ENCODE measurements at places on chromosomes 1 and 21.

DNA sequence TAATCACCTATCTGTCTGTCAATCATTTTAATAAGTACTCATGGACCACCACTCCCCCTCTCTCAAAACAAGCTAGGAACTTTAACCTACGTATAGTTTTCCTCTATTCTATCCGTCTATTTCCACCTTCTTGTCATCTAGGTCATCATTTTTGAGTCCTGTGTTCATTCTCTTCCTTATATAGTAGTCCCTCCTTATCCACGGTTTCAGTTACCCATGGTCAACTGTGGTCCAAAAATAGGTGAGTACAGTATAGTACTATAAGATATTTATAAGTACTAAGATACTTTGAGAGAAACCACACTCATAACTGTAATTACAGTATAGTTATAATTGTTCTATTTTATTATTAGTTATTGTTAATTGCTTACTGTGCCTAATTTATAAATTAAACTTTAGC is 7.5 kb downstream of the PKN2 start:
- DNase-seq = no peak

DNA sequence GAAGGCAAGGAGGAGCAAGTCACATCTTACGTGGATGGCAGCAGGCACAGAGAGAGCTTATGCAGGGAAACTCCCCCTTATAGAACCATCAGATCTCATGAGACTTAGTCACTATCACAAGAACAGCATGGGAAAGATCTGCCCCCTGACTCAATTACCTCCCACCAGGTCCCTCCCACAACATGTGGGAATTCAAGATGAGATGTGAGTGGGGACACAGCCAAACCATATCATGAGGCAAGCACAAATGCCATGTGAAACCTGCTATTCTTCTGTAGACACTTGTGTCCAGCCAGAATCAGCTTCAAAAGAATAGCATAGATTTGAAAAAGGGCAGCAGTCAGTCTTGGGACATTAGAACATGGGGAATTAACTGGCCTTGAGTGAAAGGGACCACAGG is 32.2 kb upstream of the UBE2U start:
- DNase-seq = no peak

GRCh38 chr21:10641107-10641506 is 119.7 kb downstream of the TPTE start:
- DNase-seq = no peak

DNA sequence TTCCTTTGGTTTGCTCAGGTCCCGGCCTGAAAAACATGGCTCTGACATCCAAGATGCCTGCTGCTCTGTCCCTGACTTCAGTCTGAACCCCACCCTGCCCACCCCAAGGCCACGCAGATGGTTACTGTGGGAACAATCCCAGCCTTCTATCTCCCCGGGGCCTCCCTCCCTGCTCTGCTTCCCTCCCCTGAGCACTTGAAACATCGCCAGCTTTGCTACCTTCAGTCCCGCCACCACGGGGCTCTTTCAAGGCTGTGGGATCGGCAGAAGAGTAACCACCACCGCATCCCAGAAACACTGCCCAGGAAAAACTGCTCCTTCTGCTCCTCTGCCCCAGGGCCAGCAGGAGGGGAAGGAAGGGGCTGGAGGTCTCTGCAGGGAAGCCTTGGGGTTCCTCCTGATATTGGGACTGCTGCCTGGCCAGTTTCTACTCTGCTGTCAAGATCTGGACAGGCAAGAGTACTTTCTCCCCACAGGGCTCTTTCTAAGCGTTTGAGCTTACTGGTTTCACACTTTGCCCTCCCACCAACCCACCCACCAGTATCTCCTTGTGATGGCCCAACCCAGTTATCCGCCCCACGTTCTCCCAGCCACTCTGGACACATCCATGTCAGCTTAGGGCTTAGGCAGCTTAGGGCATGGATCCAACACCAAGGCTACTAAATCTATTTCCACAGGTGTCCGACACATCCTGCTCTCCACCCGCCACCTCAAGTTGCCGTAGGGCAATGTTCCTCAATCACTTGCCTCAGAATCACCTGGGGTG is 8.4 kb downstream of the ETNK2 start:
- DNase-seq = no peak

DNA sequence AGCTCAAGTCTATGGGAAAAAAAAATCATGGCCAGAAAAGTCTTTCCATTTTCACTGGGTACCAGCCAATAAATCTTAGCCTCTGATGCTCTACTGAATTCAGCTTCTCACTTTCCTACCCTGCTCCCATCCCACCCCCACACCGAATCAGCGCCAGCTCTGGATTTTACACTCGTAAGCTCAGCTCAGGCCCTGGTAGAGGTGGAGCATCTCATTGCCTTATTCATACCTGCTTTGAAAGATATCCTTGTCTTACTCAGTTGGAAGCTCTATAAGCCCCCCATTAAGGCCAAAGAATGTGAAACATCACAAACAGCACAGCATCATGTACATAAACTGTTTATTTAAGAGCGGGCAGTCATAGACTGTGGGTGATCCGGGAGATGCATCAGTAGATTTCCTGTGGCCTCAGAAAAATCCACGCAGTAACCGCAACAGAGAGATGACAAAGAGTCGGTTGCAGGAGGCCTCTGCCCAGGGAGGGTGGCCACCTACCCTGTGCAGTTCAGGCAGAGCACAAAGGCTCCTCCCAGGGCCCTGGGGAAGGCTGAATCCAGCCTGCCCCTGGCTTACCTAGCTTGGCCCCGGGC is 36.4 kb upstream of the ETS2 start:
- DNase-seq = peak; percentile 76

- DNase-seq = peak; percentile 73
Observed at GRCh38 chr1:54377040-54377691, 29.0 kb downstream of the SSBP3 start.

DNA sequence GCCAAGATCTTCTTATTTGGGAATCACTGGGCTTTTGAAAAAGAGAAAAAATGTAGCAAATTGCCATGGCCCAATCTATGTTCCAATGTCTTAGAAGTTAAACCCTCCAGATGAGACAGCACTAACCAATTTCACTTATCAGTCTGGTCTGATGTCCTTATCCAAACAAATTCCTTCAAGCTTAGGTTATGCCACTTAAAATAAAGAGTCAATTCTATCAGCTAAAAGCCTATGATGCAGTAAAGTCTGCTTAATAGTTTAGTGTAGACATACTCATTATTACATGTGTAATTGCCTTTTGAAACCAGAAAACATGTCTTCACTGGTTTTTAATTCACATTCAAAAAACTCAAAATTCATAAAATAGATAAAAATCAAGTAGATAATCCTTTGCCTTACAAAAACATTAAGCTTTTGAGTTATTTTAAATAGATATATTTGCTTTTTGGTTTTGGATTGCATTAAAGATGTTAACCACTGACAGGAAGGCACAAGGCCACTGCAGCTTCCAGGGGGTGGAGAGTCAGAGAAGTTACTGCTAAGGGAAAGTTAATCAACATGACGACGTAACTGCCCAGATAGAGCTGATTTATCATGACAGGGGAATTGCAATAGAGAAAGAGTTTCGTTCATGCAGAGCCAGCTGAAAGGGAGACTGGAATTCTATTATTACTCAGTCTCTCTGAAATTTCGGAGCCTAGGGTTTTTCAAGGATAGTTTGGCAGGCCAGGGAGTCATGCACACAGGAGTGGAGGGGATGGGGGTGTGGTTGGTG is 106.1 kb downstream of the MAP3K21 start:
- peak; percentile 13 for DNase-seq

GRCh38 chr1:24206516-24207394 is 19.7 kb upstream of the IFNLR1 start:
- DNase-seq = no peak

- DNase-seq = no peak
Observed at GRCh38 chr1:212981025-212981495, 30.7 kb downstream of the VASH2 start.

- DNase-seq = no peak
Observed at GRCh38 chr1:30130099-30130498, 593.3 kb downstream of the MATN1 start.

DNA sequence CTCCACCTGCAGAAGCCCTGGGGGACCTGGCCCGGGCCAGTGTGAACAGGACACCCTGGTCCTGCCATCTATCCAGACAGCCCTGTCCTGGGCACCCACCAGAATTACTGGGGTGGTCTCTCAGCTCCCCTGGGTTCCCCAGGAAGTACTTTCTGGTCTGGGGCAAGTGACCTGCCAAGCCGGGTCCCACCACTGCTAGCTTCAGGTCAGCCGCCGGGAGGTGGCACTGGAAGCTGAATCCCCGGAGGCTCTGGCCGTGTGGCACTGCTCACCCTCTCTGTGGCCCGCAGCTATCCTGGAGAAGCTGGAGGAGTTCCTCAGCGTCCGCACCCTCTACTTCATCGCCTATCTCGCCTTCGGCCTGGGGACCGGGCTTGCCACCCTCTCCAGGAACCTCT is 21.3 kb downstream of the SLC45A1 start:
- no peak for DNase-seq

GRCh38 chr1:160354388-160354985 is 11.3 kb downstream of the NCSTN start:
- DNase-seq = peak; percentile 31

DNA sequence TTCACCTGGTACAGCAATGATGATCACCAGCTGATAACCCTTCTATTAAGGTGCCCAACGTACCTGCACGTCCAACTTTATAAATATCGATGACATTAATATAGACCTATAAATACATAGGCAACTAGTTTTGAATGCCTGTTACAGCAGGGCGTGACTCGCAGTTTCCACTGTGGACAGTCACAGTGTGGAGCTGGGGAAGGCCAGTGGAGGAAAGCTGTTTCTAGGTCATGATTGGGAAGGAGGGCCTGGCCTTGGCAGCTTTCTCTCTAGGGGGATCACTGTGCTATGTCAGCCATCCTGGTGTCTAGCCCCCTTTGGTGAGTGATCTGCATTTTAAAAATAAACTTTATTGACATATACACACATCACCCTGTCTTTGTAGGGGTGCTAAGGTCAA is 4.4 kb upstream of the PRDM15 start:
- no peak for DNase-seq

DNA sequence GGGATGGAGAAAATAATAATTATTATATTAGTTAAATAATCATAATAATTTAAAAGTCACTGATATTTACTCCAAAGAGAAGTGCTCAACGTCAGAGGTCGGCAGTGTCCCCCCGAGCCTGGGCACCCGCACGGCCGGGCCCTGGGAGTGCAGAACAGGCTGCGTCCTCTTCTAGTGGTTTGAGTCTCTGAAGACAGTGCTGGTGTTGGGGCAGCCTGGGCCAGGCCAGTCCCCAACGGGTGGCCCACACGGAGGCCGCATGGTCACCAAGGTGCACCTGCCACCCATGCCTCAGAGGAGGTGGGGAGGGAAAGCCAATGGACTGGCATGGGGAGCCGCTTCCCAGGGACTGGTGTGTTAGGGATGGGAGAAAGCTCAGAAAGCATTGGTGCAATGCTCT is 27.3 kb downstream of the WNT9A start:
- DNase-seq = no peak

GRCh38 chr1:222928212-222928611 is 113.4 kb downstream of the DISP1 start:
- peak; percentile 53 for DNase-seq

DNA sequence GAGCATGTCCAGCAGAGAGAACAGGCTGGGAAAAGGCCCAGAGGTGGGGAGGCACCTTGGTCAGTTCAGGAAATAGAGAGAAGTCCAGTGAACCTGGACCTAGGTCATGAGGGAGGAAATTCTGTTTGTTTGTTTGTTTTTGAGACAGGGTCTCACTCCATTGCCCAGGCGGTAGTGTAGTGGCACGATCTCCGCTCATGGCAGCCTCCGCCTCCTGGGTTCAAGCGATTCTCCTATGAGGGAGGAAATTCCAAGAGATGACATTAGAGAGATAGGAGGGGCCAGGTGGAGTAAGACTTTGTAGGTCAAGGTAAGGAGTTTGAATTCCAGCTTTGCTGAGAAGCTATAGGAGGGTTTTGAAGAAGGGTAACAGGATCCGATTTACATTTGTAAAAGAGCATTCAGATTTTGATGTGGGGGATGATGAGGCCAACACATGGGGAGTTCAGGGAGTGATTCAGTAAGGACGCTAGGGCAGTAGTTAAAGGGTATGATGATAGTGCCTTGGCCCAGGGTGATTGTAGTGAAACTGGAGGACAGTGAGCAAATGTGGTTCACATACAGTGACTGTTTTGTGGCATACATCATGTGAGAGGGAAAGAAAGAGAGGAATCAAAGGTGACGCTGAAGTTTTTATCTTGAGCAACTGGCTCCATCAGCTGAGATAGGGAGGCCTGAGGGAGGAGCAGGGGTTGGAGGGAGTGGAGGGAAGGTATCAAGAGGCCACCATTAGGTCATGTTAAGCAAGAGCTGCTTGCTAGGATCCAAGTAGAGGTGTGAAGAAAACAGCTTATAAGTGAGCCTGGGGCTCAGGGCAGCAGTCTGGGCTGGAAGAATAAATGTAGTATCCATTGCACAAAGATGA is 8.3 kb upstream of the TRABD2B start:
- DNase-seq = no peak

- no peak for DNase-seq
Observed at GRCh38 chr1:220430586-220430985, 97.3 kb upstream of the MARK1 start.

- DNase-seq = no peak
Observed at GRCh38 chr1:228210076-228210651, 2.3 kb downstream of the OBSCN start.

GRCh38 chr21:21730512-21730911 is 732.3 kb downstream of the NCAM2 start:
- peak; percentile 72 for DNase-seq

- peak; percentile 67 for DNase-seq
Observed at GRCh38 chr1:53572065-53572814, 113.0 kb downstream of the DMRTB1 start.

- no peak for DNase-seq
Observed at GRCh38 chr1:167423684-167424619, 94.4 kb downstream of the CD247 start.

- no peak for DNase-seq
Observed at GRCh38 chr21:20040768-20041167, 957.4 kb upstream of the NCAM2 start.

Data from fibroblast of upper back skin (primary cell).